ELF-1 (cell line): ENCODE measurements at places on chromosomes 3 and 15.

- no peak for DNase-seq
These were observed 6.8 kb upstream of the TRIM69 start for GRCh38 chr15:44729408-44730127.

- DNase-seq: no peak
These were observed 134.4 kb upstream of the DAZL start for GRCh38 chr3:16739541-16740105.

GRCh38 chr3:141294848-141295247, 63.2 kb downstream of the PXYLP1 start:
- no peak for DNase-seq

DNA sequence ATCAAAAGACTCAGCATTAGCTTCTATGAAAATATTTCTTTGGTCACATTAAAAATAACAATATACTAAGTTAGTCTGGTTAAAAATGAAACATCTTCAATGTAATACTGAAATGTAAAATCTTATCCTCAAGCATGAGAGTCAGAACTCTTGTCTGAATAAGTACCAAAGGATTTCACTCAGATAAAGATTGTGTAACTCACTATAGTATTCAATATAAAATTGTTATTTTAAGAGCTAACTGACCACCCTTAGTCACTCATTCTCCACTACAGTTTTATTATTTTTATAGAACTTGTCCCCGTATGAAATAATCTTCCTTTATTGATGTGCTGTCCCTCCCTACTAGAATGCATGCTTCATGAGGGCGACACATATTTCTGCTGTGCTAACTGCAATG, 426.3 kb downstream of the MECOM start:
- no peak for DNase-seq

GRCh38 chr3:21417991-21418390, 333.0 kb downstream of the ZNF385D start:
- no peak for DNase-seq

DNA sequence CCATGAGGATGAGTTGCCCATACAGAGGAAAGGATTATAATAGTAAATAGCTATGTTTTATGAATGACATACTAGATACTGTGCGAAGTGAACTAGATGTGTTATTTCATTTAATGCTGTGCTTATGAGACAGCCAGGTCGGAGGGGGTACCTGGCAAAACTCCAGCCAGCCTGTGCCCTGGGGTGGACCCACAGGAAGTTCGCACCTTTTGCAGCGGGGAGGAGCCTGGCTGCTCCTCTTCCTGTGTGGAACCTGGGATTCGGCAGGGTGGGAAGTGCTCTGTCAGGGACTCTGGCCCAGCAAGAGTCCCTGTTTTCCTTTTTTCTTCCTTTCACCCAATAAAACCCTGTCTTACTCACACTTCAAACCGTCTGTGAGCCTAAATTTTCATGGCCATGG, 452.2 kb downstream of the IL5RA start:
- no peak for DNase-seq

GRCh38 chr3:71902258-71903111, 117.5 kb upstream of the PROK2 start:
- DNase-seq: no peak

- no peak for DNase-seq
These were observed 18.5 kb downstream of the GLDN start for GRCh38 chr15:51359981-51360380.

DNA sequence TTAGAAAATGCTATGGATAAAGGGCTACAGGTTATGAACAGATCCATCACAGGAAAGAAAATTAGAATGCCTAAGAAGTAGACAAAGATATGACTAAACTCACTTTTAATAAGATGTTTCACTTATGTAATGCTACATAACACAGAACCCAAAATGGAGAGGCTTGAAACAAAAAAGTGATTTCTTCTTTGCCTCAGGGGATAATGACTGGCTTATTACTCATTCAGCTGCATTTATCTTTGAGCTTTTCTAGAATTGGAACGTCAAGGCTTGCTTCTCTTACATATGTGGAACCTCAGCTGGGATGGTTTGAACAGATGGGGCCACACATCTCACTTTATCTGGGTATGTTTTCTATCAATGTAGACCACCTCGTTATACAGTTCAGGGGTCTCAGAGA, 120.6 kb upstream of the EPHA3 start:
- DNase-seq: no peak

DNA sequence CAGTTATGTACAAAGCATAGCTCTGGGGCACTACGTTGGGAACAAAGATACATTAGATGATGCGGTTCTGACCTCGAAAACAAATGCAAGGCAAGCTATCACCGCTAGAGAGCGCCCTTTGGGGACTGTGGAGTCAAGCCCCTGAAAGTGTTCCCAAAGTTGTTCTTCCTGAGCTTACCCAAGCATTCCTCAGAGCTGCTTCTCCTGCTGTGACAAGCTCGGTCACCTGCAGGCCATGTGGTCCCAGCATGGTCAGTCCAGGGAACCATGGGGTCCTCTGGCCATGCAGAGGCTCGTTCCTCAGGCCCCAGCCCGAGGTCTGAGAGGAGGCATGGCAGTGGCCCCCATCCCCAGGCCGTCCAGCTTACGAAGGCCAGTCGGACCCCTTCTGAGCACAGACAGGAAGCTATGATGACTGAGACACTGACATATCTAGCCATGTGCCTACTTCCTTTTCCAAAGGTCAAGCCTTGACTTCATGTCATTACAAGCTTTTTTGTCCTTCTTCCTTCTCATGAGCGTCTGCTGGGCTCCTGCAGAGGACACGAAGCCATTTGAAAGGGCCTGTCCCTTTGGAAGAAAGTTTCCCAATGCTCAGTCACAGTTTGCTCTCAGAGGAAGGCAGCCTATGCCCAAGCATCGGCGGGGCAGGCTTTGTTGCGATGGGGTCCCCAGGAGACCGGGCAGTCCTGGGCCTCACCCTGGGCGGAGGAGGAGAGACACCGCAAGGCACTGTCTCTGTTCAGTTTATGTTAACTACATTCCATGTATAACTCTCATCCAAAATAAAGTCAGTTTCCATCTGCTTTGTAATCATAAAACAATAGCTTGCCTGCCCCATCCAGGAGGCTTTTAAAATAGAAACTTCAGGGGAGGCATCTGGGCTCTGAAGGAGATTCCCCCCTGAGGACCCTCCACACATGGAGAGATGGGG, 79.3 kb downstream of the ATP10A start:
- DNase-seq: peak; percentile 79

DNA sequence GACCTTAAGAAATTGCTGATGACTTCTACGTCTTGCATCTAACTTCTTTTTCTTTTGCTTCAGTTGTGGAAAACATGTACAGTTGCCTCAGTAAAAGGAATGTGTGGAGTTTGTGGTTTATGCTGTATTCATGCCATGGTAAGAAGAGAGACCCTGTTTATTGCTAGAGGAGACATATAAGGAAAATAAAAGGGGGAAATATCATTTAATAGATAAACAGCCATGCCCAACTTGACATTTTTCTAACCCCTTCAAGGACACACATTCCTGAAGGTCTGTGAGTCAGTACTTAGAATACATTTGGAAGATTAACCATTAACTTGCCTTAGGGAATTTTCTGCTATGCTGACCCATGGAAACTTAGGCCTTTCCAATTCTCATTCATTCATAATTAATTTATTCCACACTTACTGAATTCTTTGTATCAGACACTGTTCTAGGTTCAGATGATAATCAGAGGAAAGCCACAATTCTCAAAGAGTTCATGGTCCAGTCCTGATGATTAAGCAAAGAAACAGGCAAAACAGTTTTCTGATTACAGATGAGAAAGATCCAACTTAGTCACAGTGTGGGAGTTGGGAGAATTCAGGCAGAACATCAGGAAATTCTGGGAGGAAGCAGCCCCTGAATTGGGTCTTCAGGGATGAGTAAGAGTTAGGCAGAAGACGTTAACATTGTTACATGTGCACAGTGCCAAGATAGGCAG, 329.8 kb upstream of the RASGRP1 start:
- DNase-seq: no peak

GRCh38 chr3:194757647-194758061, 72.0 kb downstream of the FAM43A start:
- DNase-seq: no peak

DNA sequence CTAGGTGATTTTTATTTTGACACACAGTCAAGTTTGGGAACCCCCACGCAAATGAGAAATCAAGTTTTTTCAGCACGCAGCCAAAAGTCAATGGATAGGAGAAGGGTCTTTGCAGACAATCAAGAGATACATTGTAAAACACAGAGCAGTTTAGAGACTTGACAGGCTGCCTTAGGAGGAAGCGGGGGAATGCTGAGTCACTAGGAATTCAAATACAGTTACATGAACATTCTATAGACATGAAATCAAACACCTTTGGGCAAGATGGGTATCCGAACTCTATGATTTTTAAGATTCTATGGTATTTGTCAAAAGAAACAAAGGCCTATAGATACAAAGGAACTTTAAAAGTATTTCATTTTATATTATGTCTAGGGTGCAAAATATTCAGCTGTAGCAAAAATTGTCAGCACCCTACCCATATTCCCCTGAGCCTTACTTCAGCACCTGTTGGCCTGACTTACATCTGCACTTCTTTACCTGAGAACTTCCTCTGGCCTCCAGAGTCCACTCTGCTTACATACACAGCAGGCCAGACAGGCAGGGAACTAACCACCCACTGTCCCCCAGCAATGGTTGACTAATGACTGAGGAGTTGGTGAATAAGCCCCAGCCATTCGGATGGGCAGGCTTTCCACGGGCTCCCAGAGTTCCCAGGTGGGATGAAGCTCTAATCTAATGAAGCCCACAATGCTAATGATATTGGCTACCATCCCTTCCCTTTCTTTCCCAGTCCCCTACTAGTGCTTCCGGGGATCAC, 289.3 kb upstream of the RORA start:
- DNase-seq: no peak

DNA sequence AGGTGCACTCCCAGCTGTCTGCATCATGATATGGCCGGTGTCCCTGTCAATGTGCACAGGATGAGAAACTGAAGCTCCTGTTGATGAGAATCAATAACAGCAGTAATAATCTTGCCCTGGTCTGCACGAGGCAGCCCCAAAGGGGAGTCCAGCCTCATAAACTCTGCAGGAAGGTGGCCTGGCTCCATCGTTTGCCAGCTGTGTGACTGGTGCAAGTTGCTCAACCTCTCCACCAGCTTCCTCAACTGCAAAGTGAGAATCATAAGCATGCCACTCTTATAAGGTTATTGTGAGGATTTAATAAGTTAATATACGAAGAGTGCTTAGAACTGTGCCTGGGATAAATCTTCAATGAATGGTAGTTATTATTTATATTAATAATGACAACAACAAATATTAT, 203.4 kb upstream of the HES1 start:
- no peak for DNase-seq

GRCh38 chr3:156626104-156626503, 48.3 kb upstream of the TIPARP start:
- DNase-seq: no peak

- no peak for DNase-seq
These were observed 183.0 kb downstream of the SUCNR1 start for GRCh38 chr3:152056481-152056880.

- no peak for DNase-seq
These were observed 190.9 kb upstream of the CFAP20DC start for GRCh38 chr3:59240666-59241255.

GRCh38 chr15:60961541-60962485, 267.3 kb downstream of the RORA start:
- DNase-seq: no peak
